ENCODE measurements at places on chromosomes 12 and 14. TPM values are rescaled to one million over a fixed set of nuclear protein-coding genes. Genes with fewer than 3 reads are reported as not detected.

The TULP3 gene
- polyA plus RNA-seq, result 32.7 TPM

The AKAP3 gene
- 4.4 TPM for polyA plus RNA-seq

The UNC79 gene
- polyA plus RNA-seq, result 1.4 TPM

The NTF3 gene
- 5.5 TPM for polyA plus RNA-seq

The SLC38A6 gene
- 24.7 TPM for polyA plus RNA-seq

The SERPINA9 gene
- polyA plus RNA-seq, result not detected
